ENCODE measurements at places on chromosomes 2 and 18. TPM values are rescaled to one million over a fixed set of nuclear protein-coding genes. Genes with fewer than 3 reads are reported as not detected.

The AMER3 gene
- not detected for total RNA-seq

GRCh38 chr18:58025733-58026132 lies 18.3 kb upstream of the NEDD4L start:
- no peak for DNase-seq

DNA sequence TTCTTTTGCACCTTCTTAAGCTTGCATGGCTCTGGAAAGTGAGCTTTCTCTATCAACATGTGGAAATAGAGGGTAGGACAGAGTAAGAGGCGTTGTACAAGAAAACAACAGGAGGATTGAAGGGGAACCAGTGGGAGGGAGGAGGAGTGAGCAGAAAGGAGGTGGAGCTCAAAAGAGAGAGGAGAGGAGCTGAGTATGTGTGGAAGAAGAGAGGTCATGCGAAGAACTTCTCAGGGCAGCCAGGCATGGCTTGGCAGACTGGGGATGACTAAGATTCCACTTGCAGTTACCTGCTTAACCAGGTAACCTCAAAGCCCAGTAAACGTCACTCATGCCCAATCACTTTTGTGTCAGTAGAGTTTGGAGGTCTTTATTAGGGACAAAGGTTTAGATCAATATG lies 105.1 kb downstream of the BCL2L11 start:
- DNase-seq, result no peak

The STEAP3 gene
- 0.13 TPM for total RNA-seq

The MYOM1 gene
- 1.3 TPM for total RNA-seq

DNA sequence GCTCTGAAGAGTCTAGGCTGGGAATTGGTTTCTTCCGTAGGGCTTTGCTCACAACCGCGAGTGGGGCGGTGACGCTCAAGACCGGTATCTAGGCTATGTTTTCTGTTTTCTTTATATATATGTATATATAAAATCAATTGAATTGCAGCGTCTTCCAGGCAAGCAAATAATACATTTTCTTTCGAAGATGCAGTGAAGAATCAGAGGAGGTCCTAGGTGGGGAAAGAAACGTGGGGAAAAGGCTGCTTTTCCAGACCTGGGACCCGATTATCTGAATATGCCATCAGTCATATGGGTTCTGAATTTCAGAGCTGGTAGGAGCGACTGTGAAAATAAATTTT lies 714 bp upstream of the SCN9A start:
- DNase-seq, result no peak

The CCT4 gene
- total RNA-seq, result 177 TPM

The KCNG3 gene
- total RNA-seq, result 0.21 TPM

DNA sequence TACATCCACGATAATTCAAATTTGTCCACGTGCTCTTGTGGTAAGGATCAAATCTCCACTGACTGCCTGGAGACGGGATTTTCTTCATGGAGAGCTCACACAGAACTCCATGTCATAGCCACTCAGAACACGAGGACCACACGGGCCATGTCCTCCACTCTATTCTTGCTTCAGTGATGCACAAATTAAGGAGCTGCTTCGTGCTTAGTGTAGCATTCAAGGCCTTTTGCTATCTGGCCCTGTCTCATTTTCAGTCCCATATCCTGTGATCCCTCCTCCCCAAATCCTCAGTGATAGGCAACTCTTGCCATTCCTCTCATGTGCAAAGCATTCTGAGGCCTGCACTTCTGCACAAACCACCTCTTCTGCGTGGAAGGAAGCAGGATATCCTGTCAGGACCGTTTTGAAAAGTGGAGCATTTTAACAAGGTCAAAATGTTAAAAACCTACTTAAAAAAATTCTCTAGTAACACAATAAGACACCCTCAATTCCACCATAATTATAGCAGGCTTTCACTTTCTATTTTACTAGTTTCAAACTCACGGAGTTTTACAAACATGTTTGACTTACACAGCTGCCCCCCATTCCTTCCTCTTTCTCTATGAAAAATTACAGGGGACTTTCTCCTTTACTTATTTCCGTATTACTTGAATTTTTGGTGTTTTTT lies 35.2 kb downstream of the ST3GAL5 start:
- peak; percentile 58 for DNase-seq

GRCh38 chr2:44680983-44681531 lies 260.4 kb upstream of the SIX3 start:
- DNase-seq, result no peak

DNA sequence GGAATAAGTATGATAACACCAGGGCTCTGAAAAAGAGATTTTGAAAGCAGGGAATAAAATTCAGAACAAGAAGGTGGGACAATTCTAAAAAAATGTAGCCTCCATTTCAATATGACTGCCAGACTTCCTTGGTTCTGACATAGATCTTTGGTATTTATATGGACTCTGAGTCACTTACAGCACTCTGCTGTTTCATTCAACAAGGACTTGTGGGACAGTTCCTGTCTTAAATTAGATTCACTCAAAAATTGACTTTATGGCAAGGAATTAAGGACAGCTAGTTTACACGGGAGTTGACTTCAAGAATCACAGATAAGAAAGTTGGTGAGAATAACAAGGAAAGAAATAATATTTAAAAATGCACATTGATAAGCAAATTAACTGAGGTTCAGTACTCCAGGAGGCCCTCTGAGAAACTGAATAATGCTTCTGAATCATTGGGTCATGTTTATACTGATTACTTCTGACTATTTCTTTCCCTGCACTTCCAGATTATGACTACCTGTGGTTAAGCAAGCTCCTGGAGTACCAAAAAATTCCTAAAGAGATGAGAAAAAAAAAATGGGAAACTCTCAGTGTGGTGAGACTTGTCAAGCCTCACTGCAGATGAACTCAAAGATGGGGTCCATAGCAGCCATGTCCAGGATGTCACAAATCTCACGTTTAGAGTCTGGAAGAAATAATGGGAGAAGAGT lies 828.3 kb upstream of the PIK3C3 start:
- DNase-seq, result no peak

DNA sequence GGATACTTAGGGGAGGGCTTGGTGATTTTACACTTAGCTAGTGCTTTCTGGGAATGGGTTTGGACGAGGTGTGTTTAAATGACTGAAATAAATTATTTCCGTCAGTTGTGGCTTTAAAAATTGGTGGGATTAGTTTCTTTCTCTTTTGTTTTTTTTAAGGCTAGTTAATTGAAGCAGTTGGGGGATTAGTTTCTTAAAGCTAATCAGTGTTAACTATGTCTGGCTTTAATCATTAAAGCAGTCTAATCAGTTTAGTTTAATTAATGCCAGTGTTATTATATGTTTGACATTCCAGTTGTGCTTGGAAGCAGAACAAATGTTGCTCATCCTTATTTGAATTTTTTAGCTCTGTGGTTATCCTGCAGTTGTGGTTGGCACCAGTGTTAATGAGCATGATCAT lies 10.2 kb downstream of the MTA3 start:
- no peak for DNase-seq

GRCh38 chr2:164412831-164413230 lies 208.5 kb downstream of the GRB14 start:
- DNase-seq, result no peak

The UGT1A10 gene
- total RNA-seq, result not detected

GRCh38 chr2:9754532-9754887 lies 88.8 kb upstream of the TAF1B start:
- DNase-seq, result no peak

DNA sequence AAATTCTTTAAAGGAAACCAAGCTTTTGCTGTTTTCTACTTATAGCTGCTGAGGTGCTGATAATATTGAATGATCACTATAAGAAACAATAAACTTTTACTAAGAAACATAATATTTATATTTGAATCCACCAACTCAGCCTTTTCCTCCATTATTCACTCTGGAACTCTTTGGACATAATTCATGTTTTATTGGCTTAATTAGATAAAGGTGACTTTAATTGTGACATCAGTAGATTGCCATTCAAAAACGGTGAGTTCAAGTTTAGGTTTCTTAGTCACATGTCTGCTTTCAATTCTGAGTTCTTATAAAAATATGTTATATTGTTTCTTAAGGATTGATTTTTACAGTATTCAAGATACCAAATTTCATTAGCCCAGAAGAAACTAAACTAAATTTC lies 24.0 kb downstream of the CCDC85A start:
- DNase-seq, result no peak

The ASB18 gene
- total RNA-seq, result not detected

- no peak for DNase-seq
Measured at GRCh38 chr2:106065268-106065982, 128.7 kb downstream of the UXS1 start.

DNA sequence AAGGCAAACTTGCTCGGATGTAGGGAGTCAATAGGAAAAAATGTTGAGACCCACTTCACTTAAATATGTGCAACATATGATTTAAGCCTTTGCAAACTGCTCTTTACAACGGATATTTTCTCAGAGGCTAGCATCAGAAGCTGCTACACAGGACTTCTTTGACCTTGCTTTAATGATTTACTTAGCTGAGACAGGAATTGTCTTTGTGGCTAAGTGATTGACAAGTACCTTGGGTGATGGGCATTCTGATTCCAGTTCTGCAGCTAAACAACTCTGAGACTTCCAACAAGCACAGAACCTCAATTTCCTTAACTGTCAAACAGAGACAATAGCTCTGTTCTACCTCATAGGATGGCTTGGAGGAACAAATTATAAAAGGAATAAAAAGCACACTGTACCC lies 150.2 kb downstream of the NCKAP5 start:
- no peak for DNase-seq

The GKN1 gene
- total RNA-seq, result not detected

GRCh38 chr2:145034511-145034910 lies 514.6 kb upstream of the ZEB2 start:
- no peak for DNase-seq

GRCh38 chr2:138766464-138766863 lies 13.7 kb downstream of the NXPH2 start:
- no peak for DNase-seq

- DNase-seq, result no peak
Measured at GRCh38 chr2:156538083-156538504, 101.9 kb downstream of the GPD2 start.

The G6PC2 gene
- total RNA-seq, result not detected

GRCh38 chr2:100909534-100910081 lies 89.7 kb downstream of the NPAS2 start:
- DNase-seq, result no peak

The TCF23 gene
- not detected for total RNA-seq

- DNase-seq, result no peak
Measured at GRCh38 chr2:173298536-173299097, 56.1 kb upstream of the CDCA7 start.

- DNase-seq, result no peak
Measured at GRCh38 chr18:48566589-48566988, 27.8 kb downstream of the CTIF start.

The ATP6V1B1 gene
- not detected for total RNA-seq

DNA sequence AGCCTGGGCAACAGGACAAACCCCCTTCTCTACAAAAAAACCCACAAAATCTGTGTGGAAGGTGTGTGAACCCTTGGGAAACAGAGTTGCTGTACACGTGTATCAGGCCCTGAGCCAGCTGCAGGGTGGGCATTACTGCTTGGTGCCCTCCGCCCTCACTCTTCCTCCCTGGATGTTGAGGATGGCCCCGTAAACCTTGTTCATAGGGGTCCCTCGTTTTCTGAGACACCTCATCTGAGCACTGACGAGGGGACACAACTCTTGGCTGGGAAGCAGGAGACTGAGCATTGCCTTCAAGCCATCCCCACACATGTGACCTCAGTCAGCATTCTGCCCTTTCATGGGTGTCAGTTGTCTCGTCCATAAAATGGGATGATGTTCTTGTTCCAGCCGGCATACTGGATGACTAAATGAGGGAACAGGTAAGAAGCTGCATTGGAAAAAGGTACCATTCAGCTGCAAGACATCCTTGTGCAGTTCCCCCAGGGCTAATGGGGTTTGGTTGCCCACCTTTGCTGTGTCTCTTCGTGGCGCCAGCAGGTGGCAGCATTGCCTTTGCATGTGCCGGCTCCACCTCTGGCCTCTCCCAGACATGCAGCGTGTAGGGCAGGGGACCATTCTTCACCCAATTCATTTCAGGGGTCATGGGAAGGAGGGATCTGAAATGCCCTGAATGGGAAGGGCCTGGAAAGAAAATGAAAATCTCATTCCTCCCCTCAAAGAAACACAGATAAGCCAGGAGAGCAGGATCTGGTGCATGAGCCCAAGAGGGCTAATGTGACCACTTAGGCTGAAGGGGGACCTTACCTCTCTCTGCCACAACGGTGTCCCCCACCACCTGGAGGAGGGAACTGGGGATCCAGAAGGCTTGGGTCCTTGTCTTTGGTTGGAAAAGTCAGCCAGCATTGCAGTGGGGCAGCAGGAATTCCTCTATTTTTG lies 36.4 kb upstream of the HAAO start:
- DNase-seq, result peak; percentile 80

The RMC1 gene
- 48.3 TPM for total RNA-seq

DNA sequence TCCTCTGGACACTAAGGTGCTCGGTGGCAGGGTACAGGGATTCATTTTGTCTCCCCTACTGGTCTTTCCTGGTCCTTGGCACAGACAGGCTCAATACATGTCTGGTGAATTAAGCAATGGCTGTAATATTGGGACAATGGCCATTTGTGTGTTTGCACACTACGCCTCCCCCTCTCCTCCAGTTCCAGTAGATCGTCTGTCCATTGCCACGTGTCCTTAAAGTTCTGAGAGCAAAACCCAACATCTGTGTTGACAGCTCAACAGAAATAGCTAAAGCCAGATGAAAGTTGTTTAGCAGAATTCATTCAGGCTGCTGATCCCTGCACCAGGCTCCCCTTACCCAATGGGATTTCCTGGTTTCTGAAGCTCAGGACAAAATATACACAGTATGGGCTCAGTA lies 9.0 kb upstream of the FABP1 start:
- DNase-seq, result no peak

DNA sequence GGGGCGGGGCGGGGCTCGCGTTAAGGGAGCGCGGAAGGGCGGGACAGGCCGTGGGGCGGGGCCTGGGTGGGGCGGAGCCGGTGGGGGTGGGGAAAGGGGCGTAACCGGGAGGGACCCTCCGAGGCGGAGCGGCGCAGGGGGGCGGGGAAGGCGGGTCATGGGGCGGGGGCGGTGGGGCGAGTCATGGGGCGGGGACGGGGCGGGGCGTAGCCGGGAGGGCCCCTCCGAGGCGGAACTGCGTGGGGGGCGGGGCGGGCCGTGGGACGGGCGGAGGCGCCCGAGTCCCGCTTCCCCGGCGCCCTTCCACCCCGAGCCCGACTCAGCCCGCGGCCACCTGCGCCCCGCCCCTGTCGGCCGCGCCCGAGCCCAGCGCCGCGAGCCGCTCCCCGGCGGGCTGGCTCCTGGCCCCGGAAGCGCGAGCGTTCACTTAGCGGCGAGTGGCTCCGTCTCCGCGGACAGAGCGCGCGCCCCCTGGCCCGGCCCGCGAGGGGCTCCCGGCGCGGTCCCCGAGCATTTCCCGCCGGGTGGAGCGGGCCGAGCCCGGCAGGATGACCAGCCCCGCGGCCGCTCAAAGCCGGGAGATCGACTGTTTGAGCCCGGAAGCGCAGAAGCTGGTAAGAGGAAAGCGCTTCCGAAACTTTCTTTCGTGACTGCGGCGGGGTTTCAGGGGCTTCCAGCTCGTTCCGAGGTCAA lies 64.7 kb downstream of the LRRFIP1 start:
- peak; percentile 95 for DNase-seq

DNA sequence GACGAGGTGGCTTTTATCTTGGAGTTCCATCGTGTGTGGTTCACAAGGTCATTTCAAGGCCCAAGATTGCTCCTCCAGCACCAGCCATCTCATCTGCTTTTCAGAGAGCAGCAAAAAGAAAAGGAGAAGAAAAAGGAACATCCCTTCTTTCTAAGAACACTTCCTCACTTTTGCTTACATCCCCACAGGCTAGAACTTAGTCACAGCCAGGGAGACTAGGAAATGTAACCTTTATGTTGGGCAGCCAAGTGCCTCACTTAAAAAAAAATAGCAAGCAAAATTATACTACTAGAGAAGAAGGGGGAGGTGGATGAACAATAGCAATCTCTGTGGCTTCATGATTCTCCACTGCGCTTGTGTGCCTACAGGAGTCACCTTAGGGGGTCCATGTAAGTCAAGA lies 141.8 kb downstream of the SMAD2 start:
- no peak for DNase-seq
